ENCODE measurements at places on chromosomes 4 and X. TPM values are rescaled to one million over a fixed set of nuclear protein-coding genes. Genes with fewer than 3 reads are reported as not detected.

DNA sequence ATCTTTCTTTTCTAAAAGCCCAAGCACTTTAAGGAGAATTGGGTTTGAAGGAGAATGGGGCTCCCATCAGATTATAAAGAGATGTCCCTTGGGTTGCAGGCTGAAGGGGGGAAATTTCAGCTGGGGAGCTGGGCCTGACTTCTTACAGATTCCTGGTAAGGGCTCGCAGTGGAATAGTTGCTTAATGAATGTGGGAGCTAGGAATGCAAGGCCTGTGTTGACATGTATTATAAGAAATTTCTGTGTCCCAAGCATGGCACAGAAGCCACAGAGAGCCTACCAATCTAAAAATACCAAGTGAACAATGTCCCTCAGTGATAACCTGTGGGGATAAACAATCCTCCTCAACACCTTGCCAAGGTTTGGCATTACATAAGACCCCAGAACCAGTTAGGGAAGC lies 39.3 kb upstream of the WNK3 start:
- DNase-seq = no peak
- no peaks in the 10 kb centered on the region for H3K36me3 ChIP-seq
- H3K27me3 ChIP-seq = no peaks in the 10 kb centered on the region
- no peak overlapping the region for H3K4me3 ChIP-seq
- no peaks in the 10 kb centered on the region for H3K4me1 ChIP-seq

GRCh38 chr4:135824759-135825296 lies 1623.2 kb upstream of the PABPC4L start:
- H3K36me3 ChIP-seq = no peaks in the 10 kb centered on the region
- no peak overlapping the region for H3K4me3 ChIP-seq
- no peaks in the 10 kb centered on the region for H3K27me3 ChIP-seq

GRCh38 chr4:80143307-80143679 lies 54.0 kb upstream of the PRDM8 start:
- no peak for DNase-seq
- no peaks in the 10 kb centered on the region for H3K36me3 ChIP-seq
- no peaks in the 10 kb centered on the region for H3K27me3 ChIP-seq
- peaks cover 32% of the 10 kb centered on the region for H3K4me1 ChIP-seq
- no peak overlapping the region for H3K27ac ChIP-seq

DNA sequence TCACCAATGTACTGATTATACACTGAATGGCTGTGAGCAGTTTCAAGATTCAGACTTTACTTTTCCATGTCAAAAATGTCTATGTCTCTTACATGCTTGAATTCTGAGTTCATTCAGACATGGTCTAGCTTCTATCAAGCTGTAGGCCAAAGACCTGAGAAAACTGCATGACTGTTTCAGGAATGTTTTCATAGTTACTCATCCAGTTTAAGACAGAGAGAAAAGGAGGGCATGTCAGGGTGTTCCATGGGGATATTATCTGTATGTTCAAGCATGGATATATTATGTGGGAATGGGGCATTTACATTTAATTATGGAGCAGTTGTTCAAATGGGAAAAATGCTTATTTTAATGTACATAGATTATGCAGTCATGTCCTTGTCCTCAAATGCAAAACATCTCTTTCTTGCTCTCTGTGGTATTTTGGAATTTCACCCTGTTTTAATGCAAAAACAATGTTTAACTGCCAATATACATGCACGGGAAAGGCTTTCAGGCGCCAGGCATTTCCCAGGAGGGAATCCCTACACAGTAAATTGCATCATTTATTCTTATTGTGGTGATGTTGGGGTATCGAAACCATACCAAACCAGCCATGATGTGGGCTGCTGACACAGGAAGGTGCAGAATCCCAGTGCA lies 429.1 kb upstream of the INTU start:
- H3K36me3 ChIP-seq = no peaks in the 10 kb centered on the region
- H3K27ac ChIP-seq = no peak overlapping the region
- no peak for DNase-seq
- no peaks in the 10 kb centered on the region for H3K4me1 ChIP-seq
- no peak overlapping the region for H3K4me3 ChIP-seq

- DNase-seq = no peak
- H3K27ac ChIP-seq = no peak overlapping the region
- H3K36me3 ChIP-seq = peaks cover 18% of the 10 kb centered on the region
- no peaks in the 10 kb centered on the region for H3K27me3 ChIP-seq
These were observed 67.5 kb upstream of the GPR34 start for GRCh38 chrX:41621222-41621723.

GRCh38 chr4:56941403-56941802 lies 33.7 kb downstream of the REST start:
- H3K4me1 ChIP-seq = no peaks in the 10 kb centered on the region
- no peaks in the 10 kb centered on the region for H3K27me3 ChIP-seq
- no peak overlapping the region for H3K4me3 ChIP-seq
- no peak for DNase-seq
- peaks cover 27% of the 10 kb centered on the region for H3K36me3 ChIP-seq
- H3K27ac ChIP-seq = no peak overlapping the region

Gene TAF7L
- not detected for total RNA-seq

Gene UGT2B7
- total RNA-seq = not detected

Gene GRIA3
- not detected for total RNA-seq

Gene BANK1
- total RNA-seq = 336 TPM

Gene RHOXF2
- not detected for total RNA-seq

Gene TMSB15A
- total RNA-seq = not detected

Gene CXCR3
- total RNA-seq = 6.4 TPM
